ENCODE measurements at places on chromosomes 1 and 21. TPM values are rescaled to one million over a fixed set of nuclear protein-coding genes. Genes with fewer than 3 reads are reported as not detected.

VASH2 gene
- total RNA-seq: 129 TPM

CLDN14 gene
- total RNA-seq: not detected

DIO1 gene
- total RNA-seq: not detected

LIPI gene
- total RNA-seq: not detected

CRYBG2 gene
- total RNA-seq: not detected

SIK1 gene
- total RNA-seq: 1.2 TPM

JAK1 gene
- 60.5 TPM for total RNA-seq

CD1B gene
- 0.13 TPM for total RNA-seq

KRTAP13-2 gene
- total RNA-seq: not detected

CNN3 gene
- total RNA-seq: 380 TPM

ACOT11 gene
- total RNA-seq: 4.4 TPM

SLFNL1 gene
- 0.18 TPM for total RNA-seq

LAPTM5 gene
- total RNA-seq: 34.9 TPM

FCAMR gene
- total RNA-seq: not detected

OR2G6 gene
- not detected for total RNA-seq

HSD3B2 gene
- total RNA-seq: not detected

CELA2B gene
- total RNA-seq: 18.3 TPM

TNFSF4 gene
- total RNA-seq: 0.15 TPM

MAGOH gene
- total RNA-seq: 121 TPM

CD84 gene
- not detected for total RNA-seq

MAP1LC3C gene
- 0.91 TPM for total RNA-seq

RFX5 gene
- total RNA-seq: 33.2 TPM

CKS1B gene
- total RNA-seq: 303 TPM

OR2T3 gene
- not detected for total RNA-seq

SPOCD1 gene
- 0.05 TPM for total RNA-seq

ATAD3C gene
- total RNA-seq: 0.20 TPM

SMCP gene
- total RNA-seq: not detected

ADCY10 gene
- 0.13 TPM for total RNA-seq

INTS3 gene
- 25.9 TPM for total RNA-seq

FAM72C gene
- 7.9 TPM for total RNA-seq

OR2T2 gene
- total RNA-seq: not detected

CR1L gene
- not detected for total RNA-seq

SPATA46 gene
- total RNA-seq: not detected

AMY1C gene
- total RNA-seq: not detected

PLEKHO1 gene
- total RNA-seq: 54.4 TPM

L1TD1 gene
- total RNA-seq: not detected

C1orf141 gene
- total RNA-seq: not detected

STUM gene
- total RNA-seq: 0.71 TPM

UMODL1 gene
- total RNA-seq: 0.79 TPM

CATSPERE gene
- total RNA-seq: 0.06 TPM

CTSS gene
- 14.2 TPM for total RNA-seq

FCRL2 gene
- not detected for total RNA-seq

IL24 gene
- total RNA-seq: not detected

OR10Z1 gene
- not detected for total RNA-seq

CFHR4 gene
- total RNA-seq: not detected

KRTAP27-1 gene
- total RNA-seq: not detected

Data from SJCRH30 (cell line).